Astrocyte (in vitro differentiated cells and primary cell): ENCODE measurements at places on chromosomes 13 and 19.

DNA sequence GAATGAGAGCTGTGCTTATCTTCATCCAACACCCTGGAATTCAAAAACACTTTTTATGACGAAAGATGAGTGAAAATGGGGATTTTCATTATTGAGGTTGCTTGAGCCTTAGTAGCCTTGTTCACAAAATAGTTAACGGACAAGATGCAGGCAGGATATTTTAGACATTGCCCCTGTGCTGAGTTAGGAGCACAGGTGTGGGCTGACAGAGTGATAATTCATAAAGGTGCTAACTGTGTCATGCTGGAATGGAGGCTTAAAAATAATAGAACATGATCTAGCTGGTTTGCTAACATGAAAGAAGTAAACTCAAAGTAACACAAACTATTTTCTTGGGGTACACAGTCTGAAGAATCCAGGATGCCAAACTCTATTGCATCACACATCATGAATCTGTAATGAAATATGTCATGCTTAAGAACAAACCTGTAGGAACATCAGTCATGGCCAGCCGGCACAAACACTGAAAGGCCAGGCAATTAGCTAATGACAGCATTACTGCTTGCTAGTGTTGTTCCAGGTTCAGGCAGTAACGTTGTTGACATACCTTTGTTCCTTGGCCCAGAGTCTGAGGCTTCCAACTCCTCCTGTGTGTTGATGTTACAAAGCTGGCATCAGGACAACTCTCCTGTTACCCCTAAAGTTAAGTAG is 55.3 kb downstream of the FRY start:
- no peak for DNase-seq

DNA sequence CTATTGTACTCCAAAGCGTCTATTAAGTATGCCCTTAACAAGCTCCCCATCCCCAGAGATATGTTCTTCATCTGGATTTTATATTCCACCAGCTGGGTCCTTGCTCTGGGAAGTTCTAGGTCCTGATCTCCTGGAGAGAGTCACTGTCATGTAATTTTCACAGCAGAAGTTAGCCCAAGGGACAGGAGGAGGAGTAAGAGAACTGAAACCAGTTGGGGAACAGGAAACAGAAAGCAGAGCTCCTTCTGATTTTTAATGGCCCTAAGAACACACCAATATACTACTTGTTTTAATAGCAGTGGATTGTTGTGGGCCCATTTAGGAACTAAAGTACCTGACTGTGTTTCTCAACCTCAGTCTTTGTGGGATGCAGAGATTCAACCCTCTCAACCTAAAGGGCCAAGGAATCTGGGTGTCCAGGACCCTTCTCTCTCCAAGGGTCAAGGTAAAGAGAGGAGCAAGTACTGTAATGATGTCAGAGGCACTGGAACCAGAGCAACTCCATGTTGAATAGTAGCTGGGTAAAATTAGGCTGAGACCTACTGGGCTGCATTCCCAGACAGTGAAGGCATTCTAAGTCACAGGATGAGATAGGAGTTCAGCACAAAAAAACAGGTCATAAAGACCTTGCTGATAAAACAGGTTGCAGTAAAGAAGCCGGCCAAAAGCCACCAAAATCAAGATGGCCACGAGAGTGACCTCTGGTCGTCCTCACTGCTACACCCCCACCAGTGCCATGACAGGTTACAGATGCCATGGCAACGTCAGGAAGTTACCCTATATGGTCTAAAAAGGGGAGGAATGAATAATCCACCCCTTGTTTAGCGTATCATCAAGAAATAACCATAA is 8.1 kb upstream of the FPR3 start:
- no peak for DNase-seq

- DNase-seq: no peak
Measured at GRCh38 chr19:20964798-20965197, 41.7 kb downstream of the ZNF85 start.

DNA sequence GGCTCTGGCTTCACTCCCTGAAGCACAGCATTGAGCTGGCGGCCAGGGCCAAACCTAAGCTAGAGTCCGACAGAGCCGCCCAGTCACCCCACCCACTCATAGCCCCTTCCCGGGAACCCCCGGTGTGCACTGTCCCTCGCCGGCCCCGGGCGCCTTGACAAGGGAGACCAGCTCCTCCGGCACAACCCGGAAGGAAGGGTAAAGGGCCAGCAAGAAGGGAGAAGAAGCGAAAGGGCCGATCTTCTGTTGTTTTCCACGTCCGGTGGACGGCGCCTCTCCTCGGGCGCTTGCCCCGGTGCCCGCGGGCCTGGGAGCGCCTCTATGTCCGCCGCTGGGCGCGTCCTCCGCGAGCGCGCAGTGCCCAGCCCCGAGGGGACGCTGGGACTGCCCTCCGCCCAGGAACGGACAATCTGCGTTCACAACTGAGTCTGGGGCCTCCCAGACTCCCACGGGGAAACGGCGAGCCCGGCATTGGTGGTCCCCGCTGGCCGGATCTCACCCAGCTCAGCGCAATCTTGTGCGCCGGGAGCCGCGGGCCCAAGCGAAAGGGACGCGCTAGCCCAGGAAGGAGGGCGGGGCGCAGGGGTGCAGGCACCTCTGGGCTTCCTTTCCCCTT is 172.5 kb upstream of the MIR17HG start:
- no peak for DNase-seq

GRCh38 chr13:40631605-40632004 is 34.8 kb downstream of the FOXO1 start:
- no peak for DNase-seq

DNA sequence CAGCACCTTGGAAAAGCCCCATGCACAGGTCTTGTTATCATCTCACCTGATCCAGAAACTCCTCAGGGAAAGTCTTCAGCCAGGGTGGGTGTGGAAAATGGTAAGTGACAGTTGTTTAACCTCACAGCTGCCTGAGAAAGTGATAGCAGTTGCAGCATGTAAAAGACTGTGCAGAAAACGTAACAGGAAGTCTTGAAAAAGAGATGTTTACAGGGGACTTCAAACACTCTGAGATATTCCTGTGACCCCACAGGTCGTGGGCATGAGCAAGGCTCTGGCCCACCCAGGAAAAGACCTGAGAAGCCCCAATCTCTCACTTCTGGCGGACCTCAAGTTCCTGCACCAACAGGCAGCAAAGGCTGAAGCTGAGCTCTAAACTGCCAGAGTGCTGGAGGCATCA is 826.9 kb downstream of the UQCRFS1 start:
- DNase-seq: no peak

DNA sequence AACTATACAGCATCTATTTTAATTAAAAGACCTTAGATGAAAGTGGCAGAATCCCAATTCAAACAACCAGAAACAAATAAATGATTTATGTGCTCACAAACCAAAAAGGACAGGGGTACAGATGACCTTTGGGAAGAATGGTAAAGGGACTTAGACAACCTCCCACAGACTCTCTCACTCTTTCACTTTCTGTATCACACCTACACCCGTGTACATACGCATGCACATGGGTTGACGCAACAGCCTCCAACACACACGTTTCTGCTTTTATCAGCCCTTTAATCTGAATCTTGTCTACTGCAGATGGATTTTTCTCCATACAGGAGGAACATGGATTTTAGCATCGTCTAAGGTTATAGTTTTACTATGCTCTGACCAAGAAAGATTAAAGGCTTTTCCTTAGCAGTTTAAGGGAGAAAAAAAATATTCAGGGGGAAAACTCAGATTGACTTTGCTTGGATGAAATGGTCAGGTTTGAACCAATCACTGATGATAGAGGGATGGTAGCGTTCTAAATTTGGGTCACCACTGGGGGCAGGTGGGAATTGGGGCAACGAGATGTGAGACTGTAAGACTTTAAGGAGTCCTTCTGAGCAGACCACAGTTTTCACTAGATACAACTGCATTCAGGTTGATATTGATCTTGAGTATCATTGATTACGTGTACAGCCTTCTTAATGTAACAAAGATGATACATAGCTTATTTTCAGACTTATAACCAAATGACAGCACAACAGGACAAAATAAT is 166.1 kb downstream of the ITGBL1 start:
- DNase-seq: no peak

DNA sequence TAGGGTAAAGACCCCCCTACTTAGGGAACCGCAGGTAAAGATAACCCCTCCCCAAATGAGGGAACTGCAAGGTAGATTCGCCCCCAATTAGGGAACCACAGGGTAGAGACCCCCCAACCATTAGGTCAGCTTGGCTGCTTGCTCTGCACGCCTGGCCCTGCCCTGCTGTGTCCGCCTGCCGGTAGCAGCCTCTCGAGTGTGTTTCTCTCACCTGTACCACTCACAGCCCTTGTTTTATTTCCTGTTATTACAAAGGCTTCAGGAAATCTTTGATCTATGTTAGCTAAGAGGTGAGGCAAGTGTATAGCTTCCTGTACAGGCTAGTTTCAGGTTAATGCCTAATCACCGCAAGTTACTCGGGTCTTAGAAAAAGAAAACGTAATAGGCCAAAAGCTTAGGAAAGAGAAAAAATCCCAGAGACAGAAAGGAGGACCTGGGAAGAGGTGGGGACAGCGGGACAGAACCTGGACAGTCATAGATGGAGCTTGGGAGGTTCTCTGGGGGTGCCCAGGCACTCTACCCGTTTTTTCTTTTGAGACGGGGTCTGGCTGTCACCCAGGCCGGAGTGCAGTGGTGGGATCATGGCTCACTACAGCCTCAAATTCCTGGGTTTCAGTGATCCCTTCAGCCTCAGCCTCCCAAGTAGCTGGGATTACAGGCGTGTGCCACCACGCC is 23.1 kb upstream of the EIF3G start:
- DNase-seq: no peak

DNA sequence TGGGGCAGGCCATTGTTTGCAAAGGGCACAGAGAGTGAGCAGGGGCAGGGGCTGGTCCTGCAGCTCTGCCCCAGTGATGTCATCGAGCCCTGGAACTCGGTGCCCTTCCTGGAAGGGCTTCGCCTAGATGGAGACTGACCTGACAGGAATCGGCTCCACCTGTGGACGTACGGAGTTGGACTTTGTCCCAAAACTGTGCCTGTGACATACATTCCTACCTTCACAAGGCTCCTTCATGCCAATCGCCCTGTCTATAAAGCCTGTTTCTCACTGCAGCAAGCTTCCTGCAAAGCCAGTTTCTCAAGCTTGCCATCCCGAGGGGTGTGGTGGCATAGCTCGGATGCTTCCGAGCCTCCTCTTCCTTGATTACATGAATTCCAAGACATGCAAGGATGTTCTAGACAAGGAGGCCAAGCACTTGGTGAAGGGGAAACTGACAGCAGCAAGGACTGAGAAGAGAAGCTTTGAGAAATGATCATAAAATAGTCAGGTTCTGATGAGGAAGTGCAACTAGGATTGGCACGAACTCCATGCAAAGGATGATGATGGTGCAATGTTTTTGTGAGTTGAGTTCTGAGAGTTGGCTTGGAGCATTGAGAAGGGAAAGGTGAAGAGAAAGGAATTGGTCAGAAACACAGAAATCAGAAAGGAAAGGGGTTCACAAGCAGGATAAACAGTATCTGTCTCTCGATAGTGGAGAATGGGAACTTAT is 73.6 kb upstream of the STK24 start:
- no peak for DNase-seq

- DNase-seq: no peak
Measured at GRCh38 chr13:96450326-96451020, 360.6 kb downstream of the HS6ST3 start.

- no peak for DNase-seq
Measured at GRCh38 chr19:43781630-43782310, 997 bp upstream of the KCNN4 start.
